Pulmonary artery endothelial cell (primary cell): ENCODE measurements at places on chromosomes 12 and 14. TPM values are rescaled to one million over a fixed set of nuclear protein-coding genes. Genes with fewer than 3 reads are reported as not detected.

Gene LRRC10
- total RNA-seq = not detected in 2 replicates

DNA sequence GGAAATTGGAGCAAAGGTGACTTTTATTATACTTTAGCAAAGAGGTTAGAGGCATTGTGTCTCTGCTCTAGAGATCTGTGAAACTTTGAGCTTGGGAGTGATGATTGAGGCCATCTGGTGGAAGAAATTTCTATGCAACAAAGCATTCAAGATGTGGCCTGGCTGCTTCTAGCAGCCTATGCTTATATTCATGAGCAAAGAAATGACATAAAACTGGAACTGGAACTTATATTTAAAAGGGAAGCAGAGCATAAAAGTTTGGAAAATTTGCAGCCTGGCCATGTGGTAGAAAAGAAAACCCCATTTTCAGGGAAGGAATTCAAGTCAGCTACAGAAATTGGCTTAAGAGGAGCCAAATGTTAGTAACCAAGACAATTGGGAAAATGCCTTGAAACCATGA lies 70.4 kb downstream of the SDR9C7 start:
- DNase-seq = no peak

DNA sequence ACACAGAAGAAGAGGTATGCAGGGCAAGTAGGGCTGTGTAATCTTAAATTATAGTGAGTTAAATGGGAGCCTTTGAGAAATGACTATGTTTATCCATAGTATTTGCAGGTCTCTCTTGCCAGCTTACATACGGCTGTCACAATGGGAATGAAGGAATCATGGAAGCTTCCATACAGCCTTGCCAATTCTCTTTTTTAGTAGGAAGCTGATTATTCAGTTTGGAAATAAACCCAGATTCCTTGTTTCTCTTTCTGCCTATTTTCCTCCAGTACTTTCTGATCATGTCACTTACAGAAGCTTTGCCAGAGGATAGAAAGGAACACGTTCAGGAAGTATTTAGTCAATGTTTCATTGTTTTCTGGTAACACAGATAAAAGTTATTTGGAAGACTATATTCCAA lies 217.4 kb upstream of the DIO2 start:
- DNase-seq = peak; percentile 3

DNA sequence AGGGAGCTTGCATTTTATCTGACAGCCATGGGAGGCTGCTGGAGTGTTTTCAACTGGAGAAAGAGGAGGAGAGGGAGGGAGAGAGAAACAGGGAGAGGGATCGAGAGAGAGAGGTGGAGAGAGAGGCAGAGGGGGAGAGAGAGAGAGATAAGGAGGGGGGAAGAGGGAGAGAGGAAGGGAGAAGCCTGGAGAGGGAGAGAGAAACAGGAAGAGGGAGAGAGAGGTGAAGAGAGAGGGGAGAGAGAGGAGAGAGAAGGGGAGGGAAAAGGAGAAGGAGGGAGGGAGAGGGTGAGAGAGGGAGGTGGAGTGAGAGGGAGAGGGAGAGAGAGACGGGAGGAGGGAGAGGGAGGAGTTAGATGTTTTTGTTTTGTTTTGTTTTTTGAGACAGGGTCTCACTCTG lies 45.6 kb downstream of the DNAH10 start:
- no peak for DNase-seq

- no peak for DNase-seq
These were observed 484 bp downstream of the RIC8B start for GRCh38 chr12:106774808-106775524.

- DNase-seq = no peak
These were observed at the start of gene SIX4 for GRCh38 chr14:60723907-60724618. SIX4 (minus strand) TSS chr14:60724351; CDS start chr14:60724074, 277 bp downstream.

Gene RTN1
- 0.78 and 1.5 TPM in 2 replicates for total RNA-seq

- DNase-seq = no peak
These were observed 12.3 kb downstream of the NEMP1 start for GRCh38 chr12:57066245-57066644.

Gene WNT1
- not detected in 2 replicates for total RNA-seq

GRCh38 chr14:33207467-33208017 lies 268.9 kb downstream of the NPAS3 start:
- no peak for DNase-seq

Gene SYCP3
- total RNA-seq = under 0.01 and 0.18 TPM in 2 replicates

Gene EDDM3A
- total RNA-seq = not detected in 2 replicates

Gene CFAP251
- total RNA-seq = 1.7 and 5.5 TPM in 2 replicates

Gene RND1
- 1.4 and 3.7 TPM in 2 replicates for total RNA-seq

GRCh38 chr14:58740379-58740935 lies 102.7 kb downstream of the DACT1 start:
- no peak for DNase-seq

GRCh38 chr12:63036216-63036973 lies 101.4 kb upstream of the PPM1H start:
- DNase-seq = no peak

DNA sequence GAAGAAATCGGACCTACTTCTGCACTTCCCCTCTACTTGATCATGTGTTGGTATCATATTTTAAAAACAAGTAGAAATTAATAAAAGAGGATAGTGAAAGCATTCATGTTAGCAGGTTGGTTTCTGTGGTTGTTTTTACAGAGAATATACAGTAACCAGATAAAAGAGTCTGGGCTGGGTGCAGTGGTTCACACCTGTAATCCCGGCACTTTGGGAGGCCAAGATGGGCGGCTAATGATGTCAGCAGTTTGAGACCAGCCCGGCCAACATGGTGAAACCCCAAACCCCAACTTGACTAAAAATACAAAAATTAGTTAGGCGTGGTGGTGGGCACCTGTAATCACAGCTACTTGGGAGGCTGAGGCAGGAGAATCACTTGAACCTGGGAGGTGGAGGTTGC lies 55.9 kb downstream of the LRP6 start:
- no peak for DNase-seq

DNA sequence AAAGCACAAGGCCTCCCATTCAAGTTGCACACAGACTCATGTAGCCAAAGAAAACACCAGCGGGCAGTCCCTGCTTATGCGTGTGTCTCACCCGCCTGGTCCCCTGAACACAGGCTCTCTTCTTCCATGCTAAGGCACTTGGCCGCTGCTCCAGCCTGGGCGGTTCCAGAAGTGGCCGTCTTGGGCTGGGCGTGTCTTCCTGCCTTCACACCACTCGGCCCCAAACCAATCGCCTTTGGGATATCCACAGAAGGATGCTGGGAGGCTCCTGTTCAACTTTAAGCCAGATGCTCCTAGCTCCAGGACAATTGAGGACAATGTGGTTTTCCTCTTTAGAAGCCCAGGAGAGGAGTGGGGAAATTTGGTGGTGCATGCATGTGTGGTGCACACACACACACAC lies 2.2 kb downstream of the SCARB1 start:
- DNase-seq = peak; percentile 10
